ENCODE measurements at places on chromosomes 4 and X.

- no peak for DNase-seq
Measured at GRCh38 chr4:92497141-92497540, 193.4 kb downstream of the GRID2 start.

- no peak for DNase-seq
Measured at GRCh38 chr4:66034671-66035070, 364.4 kb upstream of the EPHA5 start.

- DNase-seq, result peak; percentile 78
Measured at GRCh38 chr4:26197018-26197779, 123.6 kb upstream of the RBPJ start.

DNA sequence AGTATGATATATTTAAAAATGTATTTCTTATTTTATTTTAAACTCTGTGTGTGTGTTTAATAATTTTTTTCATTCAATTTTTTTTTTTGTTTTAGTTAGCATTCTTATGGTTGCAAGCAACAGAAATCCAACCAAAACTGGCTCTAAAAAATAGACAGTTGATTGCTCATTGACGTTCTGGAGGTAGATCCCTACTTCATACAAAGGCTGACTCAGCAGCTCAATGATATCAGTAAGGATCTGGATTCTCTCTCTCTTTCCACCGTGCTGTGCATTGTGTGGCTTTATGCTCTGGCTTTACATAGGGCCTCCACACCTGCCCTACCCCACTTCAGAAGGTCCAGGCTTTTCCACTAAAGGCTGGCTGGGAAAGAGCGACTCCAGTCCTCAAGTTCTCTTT lies 117.8 kb downstream of the UCHL1 start:
- DNase-seq, result no peak

- no peak for DNase-seq
Measured at GRCh38 chr4:176919631-176920030, 126.9 kb upstream of the VEGFC start.

- DNase-seq, result peak; percentile 15
Measured at GRCh38 chrX:105190252-105190853, 30.1 kb downstream of the TEX13A start.

- no peak for DNase-seq
Measured at GRCh38 chr4:8146157-8146556, 12.5 kb downstream of the ABLIM2 start.
